ENCODE measurements at places on chromosomes 16 and 17. TPM values are rescaled to one million over a fixed set of nuclear protein-coding genes. Genes with fewer than 3 reads are reported as not detected.

The TGFB1I1 gene
- 240 TPM for total RNA-seq

The DUXB gene
- not detected for total RNA-seq

The VMO1 gene
- total RNA-seq, result 6.6 TPM

The SERPINF2 gene
- total RNA-seq, result 14.9 TPM

The CACNA1H gene
- 8.9 TPM for total RNA-seq

The ZACN gene
- total RNA-seq, result not detected

The KRTAP9-8 gene
- total RNA-seq, result not detected

The TNFRSF13B gene
- total RNA-seq, result not detected
